Activated CD8-positive, alpha-beta T cell treated with anti-CD3 and anti-CD28 coated beads for 36 hours (primary cell): ENCODE measurements at places on chromosomes 7 and 10. TPM values are rescaled to one million over a fixed set of nuclear protein-coding genes. Genes with fewer than 3 reads are reported as not detected.

The NFE2L3 gene
- 21.5 TPM for total RNA-seq

The DDX50 gene
- total RNA-seq, result 105 TPM

The PHKG1 gene
- 3.0 TPM for total RNA-seq

The CNTNAP2 gene
- not detected for total RNA-seq

The VAX1 gene
- not detected for total RNA-seq

The GRID1 gene
- not detected for total RNA-seq

The FGFR2 gene
- total RNA-seq, result not detected

The EPC1 gene
- total RNA-seq, result 33.0 TPM

The PPIF gene
- total RNA-seq, result 81.5 TPM

GRCh38 chr7:149199234-149199995 lies 4.1 kb downstream of the ZNF282 start:
- no peak for DNase-seq
- no peak overlapping the region for H3K4me3 ChIP-seq
- H3K4me1 ChIP-seq, result peaks cover 47% of the 10 kb centered on the region

GRCh38 chr7:70392877-70393435 lies 739.0 kb upstream of the GALNT17 start:
- no peaks in the 10 kb centered on the region for H3K4me1 ChIP-seq
- H3K27me3 ChIP-seq, result no peaks in the 10 kb centered on the region
- H3K27ac ChIP-seq, result no peak overlapping the region
- no peaks in the 10 kb centered on the region for H3K36me3 ChIP-seq

- DNase-seq, result no peak
- no peaks in the 10 kb centered on the region for H3K27me3 ChIP-seq
- H3K4me1 ChIP-seq, result no peaks in the 10 kb centered on the region
- no peak overlapping the region for H3K27ac ChIP-seq
- H3K36me3 ChIP-seq, result peaks cover 16% of the 10 kb centered on the region
Measured at GRCh38 chr7:33310546-33310945, 181.2 kb downstream of the BBS9 start.

DNA sequence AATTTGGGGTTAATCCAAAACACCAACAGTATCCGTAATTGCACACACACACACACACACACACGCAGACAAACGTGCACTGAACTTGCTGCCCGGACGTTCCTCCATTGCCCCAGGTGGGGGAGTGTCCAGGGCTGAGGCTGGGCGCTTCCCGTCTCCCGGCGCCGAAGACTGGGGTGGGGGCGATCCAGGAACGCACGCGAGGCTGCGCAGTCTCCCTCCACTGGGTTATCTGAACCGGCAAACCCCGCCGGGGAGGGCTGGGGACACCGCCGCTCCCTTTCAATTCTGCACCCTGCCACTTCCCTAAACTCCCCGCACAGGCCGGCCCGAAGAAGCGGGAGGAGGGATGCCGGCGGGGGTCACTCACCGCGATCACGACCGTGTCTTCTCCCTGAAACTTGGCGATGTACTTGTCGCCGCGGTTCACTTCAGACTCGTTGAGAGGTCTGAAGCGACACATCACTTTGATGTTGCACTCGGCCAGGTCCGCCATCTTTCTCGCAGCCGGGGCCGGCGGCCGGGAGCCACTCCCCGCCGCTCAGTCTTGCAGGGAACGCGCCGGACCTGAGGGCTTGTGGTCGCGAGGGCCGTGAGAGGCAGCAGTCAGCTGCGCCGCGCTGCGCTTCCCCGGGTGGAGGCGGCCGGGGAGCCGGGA lies 618 bp downstream of the KIF5B start:
- peaks cover 23% of the 10 kb centered on the region for H3K36me3 ChIP-seq
- peak; percentile 62 for DNase-seq
- H3K27me3 ChIP-seq, result no peaks in the 10 kb centered on the region
- peaks cover 37% of the 10 kb centered on the region for H3K4me1 ChIP-seq
- H3K27ac ChIP-seq, result peak overlapping the region; percentile 94
- peak overlapping the region; percentile 97 for H3K4me3 ChIP-seq

DNA sequence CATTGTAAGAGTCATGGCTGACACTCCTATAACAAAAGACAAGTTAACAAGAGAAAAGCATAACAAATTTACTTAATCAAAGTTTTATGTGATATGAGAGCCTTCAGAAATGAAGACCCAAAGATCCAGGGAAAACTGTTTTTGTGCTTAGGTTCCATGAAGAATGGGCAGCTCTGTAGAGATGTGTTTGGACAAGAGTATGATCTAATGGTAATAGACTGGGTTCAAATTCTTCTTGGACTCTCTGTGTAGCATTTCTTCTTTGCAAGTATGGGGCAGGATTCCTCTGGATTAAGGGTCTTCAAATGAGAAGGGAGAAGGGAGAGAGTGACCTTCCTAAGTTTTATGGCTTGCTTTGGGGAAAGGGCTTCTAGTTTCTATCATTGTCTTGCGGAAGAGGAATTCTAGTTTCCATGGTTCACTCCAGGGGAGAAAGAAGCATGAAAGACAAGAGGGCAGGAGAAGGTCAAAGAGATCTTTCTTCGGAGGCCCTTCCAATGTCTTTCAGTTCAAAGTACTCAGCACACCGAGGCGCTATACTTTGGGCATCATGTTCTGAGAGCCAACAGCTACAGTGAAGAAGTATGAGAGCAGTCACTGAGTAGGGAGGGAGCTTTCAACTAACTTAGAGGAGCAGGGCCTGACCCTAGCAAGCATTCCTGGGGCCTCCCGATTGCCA lies 15.4 kb downstream of the IFIT3 start:
- no peak overlapping the region for H3K4me3 ChIP-seq
- no peak overlapping the region for H3K27ac ChIP-seq
- DNase-seq, result no peak

GRCh38 chr7:91325726-91326125 lies 61.5 kb downstream of the FZD1 start:
- H3K36me3 ChIP-seq, result no peaks in the 10 kb centered on the region
- H3K4me1 ChIP-seq, result no peaks in the 10 kb centered on the region
- H3K4me3 ChIP-seq, result no peak overlapping the region
- no peak overlapping the region for H3K27ac ChIP-seq
- DNase-seq, result no peak

GRCh38 chr10:104680467-104681401 lies 39.6 kb downstream of the SORCS3 start:
- H3K36me3 ChIP-seq, result no peaks in the 10 kb centered on the region
- H3K27me3 ChIP-seq, result peaks cover 19% of the 10 kb centered on the region
- DNase-seq, result no peak
- no peak overlapping the region for H3K27ac ChIP-seq

- peaks cover 9% of the 10 kb centered on the region for H3K4me1 ChIP-seq
- H3K27me3 ChIP-seq, result no peaks in the 10 kb centered on the region
- no peak overlapping the region for H3K4me3 ChIP-seq
- no peak overlapping the region for H3K27ac ChIP-seq
Measured at GRCh38 chr7:390761-391410, 100.9 kb downstream of the FOXL3 start.

GRCh38 chr10:119337796-119338432 lies 130.5 kb downstream of the GRK5 start:
- H3K27me3 ChIP-seq, result no peaks in the 10 kb centered on the region
- peaks cover 25% of the 10 kb centered on the region for H3K4me1 ChIP-seq

DNA sequence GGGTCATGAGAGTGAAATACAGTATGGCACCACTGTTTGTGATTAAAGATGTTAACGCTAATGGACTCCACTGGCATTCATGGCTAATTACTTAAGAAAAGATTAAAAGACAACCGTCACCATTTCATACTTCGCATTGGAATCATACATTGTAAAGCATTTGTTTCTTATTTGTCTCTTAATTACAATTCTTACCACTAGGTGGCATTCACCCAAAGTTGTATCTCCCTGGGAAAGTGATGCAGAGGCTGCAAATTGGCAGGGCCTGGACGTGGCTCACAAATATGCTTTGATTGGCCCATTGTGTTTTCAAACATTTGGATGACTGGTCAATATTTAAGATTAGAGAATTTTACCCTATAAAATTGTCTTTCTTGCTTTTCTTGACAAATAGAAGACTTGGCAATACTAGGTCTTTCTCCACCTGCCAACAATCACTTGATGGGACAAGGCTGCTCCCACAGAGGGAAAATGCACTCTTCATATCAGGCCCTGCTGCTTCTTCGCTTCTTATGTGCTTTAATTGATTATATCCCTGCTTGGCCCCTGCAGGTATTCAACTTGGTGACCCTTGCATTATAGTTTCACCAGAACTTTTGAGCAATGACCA lies 72.1 kb upstream of the STARD3NL start:
- H3K4me3 ChIP-seq, result no peak overlapping the region
- peaks cover 8% of the 10 kb centered on the region for H3K27me3 ChIP-seq
- H3K4me1 ChIP-seq, result peaks cover 2% of the 10 kb centered on the region
- H3K36me3 ChIP-seq, result no peaks in the 10 kb centered on the region
- DNase-seq, result peak; percentile 28
- no peak overlapping the region for H3K27ac ChIP-seq

DNA sequence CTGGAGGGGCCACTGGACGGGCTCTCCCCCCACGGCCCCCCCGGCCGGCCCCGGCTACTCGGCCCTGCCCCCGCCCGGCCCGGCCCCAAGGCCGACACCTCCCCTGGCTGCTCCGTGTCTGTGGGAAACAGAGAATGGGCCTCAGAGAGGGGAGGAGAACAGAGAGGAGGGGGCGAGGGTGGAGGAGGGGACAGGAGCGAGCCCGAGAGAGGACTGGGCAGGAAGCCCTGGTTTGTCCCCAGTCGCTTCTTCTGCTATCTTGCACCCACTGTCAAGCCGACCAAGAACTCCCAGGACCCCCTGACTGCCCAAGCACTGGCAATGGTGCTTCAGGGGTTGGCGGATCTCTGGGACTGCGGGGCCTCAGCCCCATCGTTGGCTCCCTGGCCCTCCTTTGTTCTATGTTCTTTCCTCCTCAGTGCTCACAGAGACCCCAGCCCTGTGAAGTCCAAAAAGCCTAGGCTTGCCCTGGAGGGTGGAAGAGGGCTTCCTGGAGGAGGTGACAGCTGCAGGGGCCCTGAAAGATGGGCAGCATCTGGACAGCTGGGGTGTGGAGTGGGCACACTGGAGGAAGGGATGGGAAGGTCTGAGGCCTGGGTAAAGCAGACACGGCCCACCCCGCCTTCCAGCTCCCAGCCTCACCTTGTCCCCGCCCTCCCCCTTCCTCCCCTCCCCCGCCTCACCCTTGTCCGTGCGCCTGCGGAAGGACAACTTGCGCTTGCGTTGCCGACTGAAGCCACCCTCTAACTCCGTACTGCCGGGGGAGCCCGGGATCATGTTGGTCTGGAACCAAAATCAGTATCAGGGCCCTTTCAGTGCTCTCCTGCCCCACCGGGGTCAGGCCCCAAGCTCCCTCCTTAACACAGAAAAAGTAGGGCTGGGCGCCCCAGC lies 30.1 kb downstream of the KCNH2 start:
- H3K4me1 ChIP-seq, result peaks cover 2% of the 10 kb centered on the region
- no peak overlapping the region for H3K27ac ChIP-seq
- peaks cover 7% of the 10 kb centered on the region for H3K27me3 ChIP-seq
- H3K4me3 ChIP-seq, result no peak overlapping the region

DNA sequence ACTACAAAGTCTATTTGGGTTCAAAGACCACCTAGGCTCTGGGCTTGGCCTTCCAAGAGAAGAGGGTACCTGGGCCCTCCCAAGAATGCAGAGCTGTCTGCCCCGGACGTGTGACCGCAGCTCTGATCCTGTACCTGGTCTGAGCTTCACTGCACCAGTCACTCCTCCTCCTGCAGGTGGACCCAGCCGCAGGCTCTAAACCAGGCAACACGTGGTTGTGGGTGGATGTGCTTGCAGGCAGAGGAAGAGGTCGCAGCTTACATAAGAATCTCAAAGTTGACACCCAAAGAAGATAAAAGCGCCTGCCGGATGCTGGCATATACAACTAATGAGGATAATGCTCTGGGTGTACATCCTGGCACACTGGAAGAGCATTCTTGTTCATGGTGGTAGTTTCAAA lies 9.4 kb upstream of the PFKP start:
- H3K36me3 ChIP-seq, result no peaks in the 10 kb centered on the region
- H3K4me3 ChIP-seq, result no peak overlapping the region
- no peak overlapping the region for H3K27ac ChIP-seq
- peaks cover 8% of the 10 kb centered on the region for H3K4me1 ChIP-seq
- no peak for DNase-seq
- H3K27me3 ChIP-seq, result peaks cover 12% of the 10 kb centered on the region

GRCh38 chr10:124572751-124573150 lies 111.1 kb downstream of the LHPP start:
- H3K27me3 ChIP-seq, result no peaks in the 10 kb centered on the region
- no peaks in the 10 kb centered on the region for H3K36me3 ChIP-seq
- H3K4me3 ChIP-seq, result no peak overlapping the region
- no peaks in the 10 kb centered on the region for H3K4me1 ChIP-seq
- DNase-seq, result no peak
- no peak overlapping the region for H3K27ac ChIP-seq

DNA sequence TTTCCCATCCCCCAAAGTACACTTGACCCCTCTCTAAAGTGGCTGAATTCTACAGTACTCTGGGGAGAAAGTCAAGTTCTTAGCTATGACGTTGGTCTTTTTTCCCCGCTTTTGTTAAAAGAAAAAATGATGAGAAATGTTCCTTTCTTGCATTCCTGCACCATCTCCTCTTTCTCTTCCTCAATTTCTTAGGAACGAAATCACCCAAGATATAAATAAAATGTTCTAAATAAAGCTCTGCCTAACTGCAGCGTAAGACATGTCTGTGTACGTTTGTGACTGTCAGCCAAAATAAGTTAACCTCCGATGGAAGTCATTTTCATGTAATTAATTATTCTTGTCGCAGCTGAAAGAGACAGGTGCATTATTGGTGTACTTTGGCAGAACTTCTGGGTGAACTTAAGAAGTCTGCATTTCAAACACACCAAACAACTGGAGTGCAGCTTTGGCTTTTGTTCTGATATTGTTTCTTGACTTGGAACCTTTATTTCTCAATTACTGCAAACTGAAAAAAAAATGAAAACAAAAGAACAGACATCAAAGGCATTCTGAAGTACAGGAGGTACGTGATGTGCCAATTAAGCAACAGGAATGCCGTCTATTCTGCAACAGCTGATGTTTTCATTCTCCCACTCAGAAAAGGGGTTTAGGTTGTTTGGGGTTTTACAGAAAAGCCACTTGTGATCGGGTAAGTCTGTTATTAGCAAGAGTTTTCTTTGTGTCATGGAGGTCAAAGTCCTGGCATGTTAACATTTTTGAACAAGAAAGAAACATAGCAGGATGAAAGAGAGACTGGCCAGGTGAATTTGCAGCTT lies 82.4 kb upstream of the SDK1 start:
- DNase-seq, result no peak
- no peak overlapping the region for H3K4me3 ChIP-seq
- peaks cover 3% of the 10 kb centered on the region for H3K4me1 ChIP-seq
- no peaks in the 10 kb centered on the region for H3K36me3 ChIP-seq

GRCh38 chr7:115153769-115154477 lies 232.0 kb downstream of the MDFIC start:
- no peak overlapping the region for H3K27ac ChIP-seq
- H3K36me3 ChIP-seq, result no peaks in the 10 kb centered on the region
- no peak for DNase-seq
- no peaks in the 10 kb centered on the region for H3K4me1 ChIP-seq

- peak overlapping the region; percentile 93 for H3K27ac ChIP-seq
- DNase-seq, result peak; percentile 84
- H3K4me1 ChIP-seq, result peaks cover 22% of the 10 kb centered on the region
- H3K27me3 ChIP-seq, result no peaks in the 10 kb centered on the region
Measured at GRCh38 chr10:84333864-84334451, 5.6 kb downstream of the CCSER2 start.

DNA sequence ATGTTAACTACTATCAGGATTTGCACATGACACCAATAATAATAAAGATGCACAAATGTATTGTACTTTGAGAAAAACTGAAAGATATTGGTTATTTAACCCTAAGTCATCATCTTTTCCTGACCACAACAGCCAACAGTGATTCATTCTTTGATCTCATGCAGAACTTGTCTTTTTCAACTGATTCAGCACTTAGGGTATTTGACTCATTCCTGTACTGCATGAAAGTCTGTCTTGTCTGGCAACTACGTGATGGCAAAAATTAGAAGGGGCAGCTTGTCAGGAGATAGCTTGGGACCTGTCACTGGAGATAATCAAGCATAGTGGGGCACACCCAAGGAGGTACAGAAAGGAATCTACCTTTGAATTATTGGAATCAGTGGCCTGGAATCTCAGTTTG lies 77.8 kb upstream of the LRRC17 start:
- no peaks in the 10 kb centered on the region for H3K27me3 ChIP-seq
- no peak overlapping the region for H3K4me3 ChIP-seq
- H3K36me3 ChIP-seq, result peaks cover 7% of the 10 kb centered on the region
- peak; percentile 42 for DNase-seq
